ENCODE measurements at places on chromosomes 3 and 15.

GRCh38 chr3:31936420-31937060 is 44.5 kb downstream of the OSBPL10 start:
- DNase-seq: no peak

- DNase-seq: no peak
These were observed 537.6 kb downstream of the FOXP1 start for GRCh38 chr3:71045917-71046282.

- no peak for DNase-seq
These were observed 6.5 kb downstream of the CHST13 start for GRCh38 chr3:126530171-126531050.

GRCh38 chr15:76642671-76643070 is 262.5 kb downstream of the SCAPER start:
- DNase-seq: no peak

GRCh38 chr3:194256040-194256945 is 94.8 kb downstream of the CPN2 start:
- DNase-seq: no peak

DNA sequence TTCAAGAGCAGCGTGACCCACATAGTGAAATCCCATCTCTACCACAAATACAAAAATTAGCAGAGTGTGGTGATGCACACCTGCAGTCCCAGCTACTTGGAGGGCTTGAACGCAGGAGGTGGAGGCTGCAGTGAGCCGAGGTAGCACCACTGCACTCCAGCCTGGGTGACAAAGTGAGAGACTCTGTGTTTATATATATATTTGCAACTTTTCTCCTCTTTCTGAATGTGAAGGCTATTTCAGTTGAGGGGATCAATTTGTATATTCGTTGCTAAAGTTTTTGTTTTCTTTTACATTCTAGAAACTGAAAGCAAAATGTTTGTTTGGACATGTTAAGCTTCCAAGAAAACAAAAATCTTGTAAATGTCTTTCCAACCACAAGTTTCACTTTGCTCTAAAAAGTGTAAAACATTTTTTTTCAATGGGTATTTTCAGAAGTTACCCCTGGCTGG is 29.8 kb upstream of the FAM98B start:
- no peak for DNase-seq

- DNase-seq: peak; percentile 37
These were observed 419.3 kb downstream of the MAGI1 start for GRCh38 chr3:65619451-65619881.

- DNase-seq: no peak
These were observed 14.3 kb upstream of the DOCK3 start for GRCh38 chr3:50660386-50660785.

GRCh38 chr15:101637516-101637915 is 14.7 kb downstream of the TM2D3 start:
- no peak for DNase-seq

GRCh38 chr3:81549831-81550230 is 211.6 kb downstream of the GBE1 start:
- DNase-seq: no peak

GRCh38 chr15:64045101-64045435 is 1.2 kb downstream of the DAPK2 start:
- DNase-seq: no peak

DNA sequence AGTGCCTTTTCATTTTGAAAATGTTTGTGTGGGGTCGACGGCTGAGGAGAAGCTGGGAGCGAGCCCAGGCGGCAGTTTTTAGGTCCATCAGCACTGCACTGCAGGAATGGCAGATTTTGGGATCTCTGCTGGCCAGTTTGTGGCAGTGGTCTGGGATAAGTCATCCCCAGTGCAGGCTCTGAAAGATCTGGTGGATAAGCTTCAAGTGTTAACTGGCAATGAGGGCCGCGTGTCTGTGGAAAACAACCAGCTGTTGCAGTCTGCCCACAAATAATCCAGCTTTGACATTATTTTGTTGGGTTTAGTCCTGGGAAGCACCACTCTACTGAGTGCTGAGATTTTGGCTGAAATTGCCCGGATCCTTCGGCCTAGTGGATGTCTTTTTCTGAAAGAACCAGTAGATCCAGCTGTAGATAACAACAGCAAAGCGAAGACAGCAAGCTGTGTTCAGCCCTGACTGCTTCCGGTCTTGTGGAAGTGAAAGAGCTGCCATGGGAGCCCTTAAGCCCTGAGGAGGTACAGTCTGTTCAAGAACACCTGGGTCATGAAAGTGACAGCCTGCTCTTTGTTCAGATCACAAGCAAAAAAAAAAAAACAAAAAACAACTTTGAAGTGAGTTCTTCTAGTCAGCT is 13.1 kb upstream of the ANP32A start:
- no peak for DNase-seq

- no peak for DNase-seq
These were observed 137.3 kb downstream of the MECOM start for GRCh38 chr3:169526246-169526645.

- no peak for DNase-seq
These were observed 52.8 kb upstream of the DGKG start for GRCh38 chr3:186414735-186415419.
